ENCODE measurements at places on chromosomes 1 and 21. TPM values are rescaled to one million over a fixed set of nuclear protein-coding genes. Genes with fewer than 3 reads are reported as not detected.
A peak's percentile ranks its signal among the peaks of the same experiment; 100 is the strongest.

DNA sequence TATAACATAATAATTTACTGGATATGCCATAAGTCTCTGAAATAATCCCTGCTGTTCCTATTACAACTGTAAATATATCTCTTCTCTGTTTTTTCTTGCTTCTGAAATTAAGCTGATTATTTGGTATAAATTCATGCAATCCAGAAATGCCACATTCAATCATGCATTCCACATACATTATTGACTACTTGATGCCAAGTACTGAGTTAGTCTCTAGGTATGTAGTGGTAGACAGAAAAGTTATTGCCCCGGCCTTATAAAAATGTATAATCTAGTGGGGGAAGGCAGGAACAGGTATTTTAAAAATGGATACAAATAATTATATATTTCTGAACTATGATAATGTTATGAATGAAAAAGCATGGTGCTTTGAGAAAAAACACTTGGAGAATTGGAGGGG lies 338.6 kb upstream of the SNX7 start:
- H3K27me3 ChIP-seq, result no peaks in the 10 kb centered on the region
- peaks cover 46% of the 10 kb centered on the region for H3K4me1 ChIP-seq
- H3K27ac ChIP-seq, result peak overlapping the region; percentile 88
- no peaks in the 10 kb centered on the region for H3K36me3 ChIP-seq
- no peak overlapping the region for H3K4me3 ChIP-seq

TRAF3IP3 gene
- total RNA-seq, result not detected

- no peak for DNase-seq
- no peak overlapping the region for H3K27ac ChIP-seq
- peaks cover 6% of the 10 kb centered on the region for H3K27me3 ChIP-seq
- no peaks in the 10 kb centered on the region for H3K36me3 ChIP-seq
- peaks cover 16% of the 10 kb centered on the region for H3K4me1 ChIP-seq
Measured at GRCh38 chr1:24915816-24916602, 14.1 kb downstream of the RUNX3 start.

TPTE gene
- total RNA-seq, result not detected

CXADR gene
- total RNA-seq, result 30.6 TPM

RAB42 gene
- total RNA-seq, result 2.1 TPM

GRCh38 chr1:176801514-176802020 lies 338.6 kb downstream of the PAPPA2 start:
- no peaks in the 10 kb centered on the region for H3K27me3 ChIP-seq
- no peaks in the 10 kb centered on the region for H3K36me3 ChIP-seq
- no peak overlapping the region for H3K4me3 ChIP-seq

- no peaks in the 10 kb centered on the region for H3K36me3 ChIP-seq
- H3K4me1 ChIP-seq, result peaks cover 26% of the 10 kb centered on the region
- no peaks in the 10 kb centered on the region for H3K27me3 ChIP-seq
- DNase-seq, result no peak
Measured at GRCh38 chr1:231927431-231927830, 300.8 kb downstream of the DISC1 start.

DNA sequence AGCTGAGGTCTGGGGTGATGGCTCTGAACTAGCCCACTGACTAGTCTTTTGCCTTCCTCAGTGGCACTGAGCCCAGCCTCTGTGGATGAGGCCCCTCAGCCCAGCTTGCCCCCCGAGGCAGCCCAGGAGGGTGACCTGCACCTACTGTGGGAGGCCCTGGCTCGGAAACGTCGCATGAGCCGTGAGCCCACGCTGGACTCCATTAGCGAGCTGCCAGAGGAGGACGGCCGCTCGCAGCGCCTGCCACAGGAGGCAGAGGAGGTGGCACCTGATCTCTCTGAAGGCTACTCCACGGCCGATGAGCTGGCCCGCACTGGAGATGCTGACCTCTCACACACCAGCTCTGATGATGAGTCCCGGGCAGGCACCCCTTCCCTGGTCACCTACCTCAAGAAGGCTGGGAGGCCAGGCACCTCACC lies 87.8 kb downstream of the TRIM11 start:
- H3K4me1 ChIP-seq, result no peaks in the 10 kb centered on the region
- H3K27ac ChIP-seq, result no peak overlapping the region
- H3K4me3 ChIP-seq, result no peak overlapping the region
- no peaks in the 10 kb centered on the region for H3K27me3 ChIP-seq
- DNase-seq, result no peak

ADGRL4 gene
- total RNA-seq, result 19.6 TPM

PRAMEF25 gene
- 0.14 TPM for total RNA-seq

NLRP3 gene
- 0.12 TPM for total RNA-seq

DNA sequence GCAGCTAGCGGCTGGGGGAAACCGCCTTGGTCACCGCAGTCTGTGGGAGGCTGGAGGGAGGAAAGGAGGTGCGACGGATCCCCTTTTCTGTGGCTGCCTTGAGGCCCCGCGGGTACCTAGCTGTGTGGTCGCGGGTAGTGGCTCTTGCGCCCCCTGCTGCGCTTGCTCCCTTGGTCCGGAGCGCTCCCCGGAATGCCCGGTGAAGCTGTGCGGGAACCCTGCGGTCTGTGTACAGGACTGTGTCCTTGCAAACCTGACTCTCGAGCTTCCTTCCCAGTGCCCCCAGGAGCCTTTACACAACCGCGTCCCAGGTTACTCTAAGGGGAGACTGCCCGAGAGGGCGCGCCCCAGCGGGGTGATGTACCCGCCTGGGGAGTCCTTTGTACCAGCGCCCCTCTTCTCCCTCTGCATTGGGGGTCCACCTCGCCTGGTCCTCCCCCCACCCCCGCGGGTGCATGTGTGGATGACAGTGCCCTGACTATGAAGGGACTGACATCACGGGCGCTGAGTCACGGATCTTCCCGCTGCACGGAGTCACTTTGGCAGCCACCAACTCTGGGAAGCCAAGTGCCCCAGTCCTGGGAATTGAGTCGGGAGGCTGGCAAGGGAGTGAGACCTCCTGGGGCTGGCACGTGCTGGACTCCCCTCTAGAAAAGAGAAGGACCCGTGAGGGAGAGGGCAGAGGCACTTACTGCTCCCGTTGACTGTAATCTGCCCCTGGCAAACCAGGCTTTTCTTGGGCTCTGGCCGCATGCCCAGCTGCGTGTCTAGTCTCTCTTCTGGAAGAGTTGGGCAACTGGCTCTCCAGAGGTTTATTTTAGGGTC lies 816 bp downstream of the IL6R start:
- no peaks in the 10 kb centered on the region for H3K36me3 ChIP-seq
- peak overlapping the region; percentile 62 for H3K4me3 ChIP-seq
- peak overlapping the region; percentile 46 for H3K27ac ChIP-seq
- peaks cover 12% of the 10 kb centered on the region for H3K27me3 ChIP-seq
- peaks cover 25% of the 10 kb centered on the region for H3K4me1 ChIP-seq

DNA sequence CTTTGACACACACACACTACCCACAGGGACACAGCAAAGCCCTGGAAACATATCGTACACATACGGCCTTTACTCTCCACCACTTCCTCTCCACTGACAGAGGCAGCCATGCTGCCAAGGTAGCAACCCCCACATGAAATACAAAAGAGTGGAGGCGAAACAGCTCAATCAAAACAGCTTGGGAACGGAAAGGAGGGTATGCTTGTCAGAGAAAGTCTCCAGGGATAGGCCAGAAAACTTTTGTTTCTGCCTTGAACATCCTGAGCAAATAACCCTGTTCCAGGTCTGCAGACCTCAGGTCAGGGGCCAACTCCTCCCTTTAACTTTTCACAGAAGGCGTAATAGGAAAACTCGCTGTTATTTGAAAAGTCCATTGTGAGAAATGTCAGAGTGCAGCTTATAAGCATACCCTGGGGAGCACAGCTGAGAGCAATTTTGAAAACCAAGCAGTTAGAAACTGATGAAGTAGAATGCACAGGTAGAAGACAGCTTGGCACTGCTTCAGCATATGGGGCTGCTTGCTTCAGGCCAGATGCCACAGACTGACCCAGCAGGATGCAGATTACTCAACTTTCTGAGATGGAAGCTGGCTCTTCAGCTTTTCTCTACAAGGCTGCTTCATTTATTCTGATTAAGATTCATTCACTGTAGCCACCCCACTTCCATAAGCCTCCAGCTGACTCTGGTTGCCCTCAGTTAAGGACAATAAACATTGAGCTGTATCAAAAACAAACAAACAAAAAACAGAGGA lies 18.0 kb downstream of the KIAA0319L start:
- peak; percentile 37 for DNase-seq
- peak overlapping the region; percentile 47 for H3K27ac ChIP-seq
- H3K27me3 ChIP-seq, result no peaks in the 10 kb centered on the region
- H3K4me1 ChIP-seq, result peaks cover 28% of the 10 kb centered on the region
- no peaks in the 10 kb centered on the region for H3K36me3 ChIP-seq

DNA sequence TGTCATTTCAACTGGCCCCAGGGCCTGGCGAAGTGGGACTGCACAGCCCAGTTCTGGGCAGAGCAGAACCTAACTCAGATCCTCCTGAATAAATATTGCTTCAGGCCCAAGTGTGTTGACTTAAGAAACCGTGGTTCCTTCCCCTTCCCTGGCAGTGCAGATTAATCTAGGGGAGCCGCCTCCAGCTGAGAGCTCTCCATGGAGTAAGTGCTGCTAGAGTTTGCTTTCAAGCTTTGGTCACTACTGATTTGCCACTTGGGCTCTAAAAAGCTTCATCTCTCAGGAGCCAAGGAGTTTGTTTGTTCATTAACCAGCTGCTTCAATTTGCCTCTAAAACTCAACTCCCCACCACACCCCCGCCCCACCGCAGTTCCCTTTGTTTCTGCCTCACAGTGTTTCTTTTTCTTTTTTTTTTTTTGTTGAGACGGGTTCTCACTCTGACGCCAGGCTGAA lies 112.1 kb downstream of the DTL start:
- DNase-seq, result no peak
- H3K36me3 ChIP-seq, result no peaks in the 10 kb centered on the region
- no peak overlapping the region for H3K27ac ChIP-seq
- no peaks in the 10 kb centered on the region for H3K27me3 ChIP-seq
- no peak overlapping the region for H3K4me3 ChIP-seq
- no peaks in the 10 kb centered on the region for H3K4me1 ChIP-seq

RPE65 gene
- 0.91 TPM for total RNA-seq

DNA sequence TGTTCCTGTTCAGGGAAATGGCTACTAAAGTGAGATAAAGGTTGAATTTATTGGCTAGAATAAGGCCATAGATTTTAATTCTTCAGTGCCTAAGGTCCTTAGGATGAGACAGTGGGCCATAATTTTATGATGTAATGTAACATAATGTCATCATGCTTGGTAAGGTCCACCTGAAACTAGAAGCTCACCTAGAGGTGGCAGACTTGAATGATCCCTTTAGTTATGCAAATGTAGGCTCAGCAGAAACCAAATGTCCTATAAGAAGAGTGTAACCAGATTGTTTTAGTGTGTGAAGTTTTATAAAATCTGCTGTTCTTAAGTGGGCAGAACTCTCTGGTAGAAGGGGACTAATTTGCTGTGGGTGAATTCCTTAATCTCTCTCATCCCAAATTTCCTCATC lies 13.5 kb upstream of the SETDB1 start:
- no peaks in the 10 kb centered on the region for H3K36me3 ChIP-seq
- H3K27me3 ChIP-seq, result no peaks in the 10 kb centered on the region
- H3K27ac ChIP-seq, result no peak overlapping the region
- DNase-seq, result no peak

AIRE gene
- total RNA-seq, result not detected

- DNase-seq, result peak; percentile 19
- no peak overlapping the region for H3K4me3 ChIP-seq
Measured at GRCh38 chr1:100921110-100921706, 25.3 kb downstream of the SLC30A7 start.

- H3K4me3 ChIP-seq, result no peak overlapping the region
- H3K27me3 ChIP-seq, result no peaks in the 10 kb centered on the region
- no peaks in the 10 kb centered on the region for H3K36me3 ChIP-seq
- H3K27ac ChIP-seq, result no peak overlapping the region
- H3K4me1 ChIP-seq, result no peaks in the 10 kb centered on the region
Measured at GRCh38 chr1:106080608-106081325, 975.7 kb upstream of the PRMT6 start.

DNA sequence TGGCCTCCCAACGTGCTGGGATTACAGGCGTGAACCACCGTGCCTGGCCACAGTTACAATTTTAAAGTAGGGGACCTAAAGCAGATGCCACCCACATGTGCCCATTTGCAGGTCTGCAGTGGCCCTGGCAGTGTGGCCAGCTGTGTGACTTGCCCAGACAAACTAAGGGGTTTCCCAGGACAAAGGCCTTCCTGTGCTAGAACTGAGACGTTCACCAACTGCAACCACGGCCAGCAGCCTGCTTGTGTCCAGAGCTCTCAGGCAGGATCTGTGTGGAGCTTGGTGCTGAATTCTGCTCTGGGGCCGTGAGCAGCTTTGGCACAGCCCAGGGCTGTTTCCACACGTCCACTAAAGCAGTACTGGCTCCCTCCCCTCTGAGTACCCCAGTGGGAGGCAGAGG lies 10.6 kb upstream of the PTTG1IP start:
- peaks cover 20% of the 10 kb centered on the region for H3K4me1 ChIP-seq
- no peak overlapping the region for H3K27ac ChIP-seq
- peaks cover 5% of the 10 kb centered on the region for H3K27me3 ChIP-seq
- no peaks in the 10 kb centered on the region for H3K36me3 ChIP-seq

GRCh38 chr1:100001462-100001861 lies 31.7 kb downstream of the SLC35A3 start:
- H3K4me3 ChIP-seq, result no peak overlapping the region
- no peak for DNase-seq
- no peaks in the 10 kb centered on the region for H3K4me1 ChIP-seq
- no peaks in the 10 kb centered on the region for H3K36me3 ChIP-seq
- H3K27ac ChIP-seq, result no peak overlapping the region
- H3K27me3 ChIP-seq, result no peaks in the 10 kb centered on the region

GRCh38 chr1:97120806-97121205 lies 399.2 kb downstream of the PTBP2 start:
- H3K4me1 ChIP-seq, result no peaks in the 10 kb centered on the region
- no peaks in the 10 kb centered on the region for H3K27me3 ChIP-seq
- DNase-seq, result no peak
- H3K4me3 ChIP-seq, result no peak overlapping the region
- H3K27ac ChIP-seq, result no peak overlapping the region

JAM2 gene
- total RNA-seq, result 7.2 TPM

DNA sequence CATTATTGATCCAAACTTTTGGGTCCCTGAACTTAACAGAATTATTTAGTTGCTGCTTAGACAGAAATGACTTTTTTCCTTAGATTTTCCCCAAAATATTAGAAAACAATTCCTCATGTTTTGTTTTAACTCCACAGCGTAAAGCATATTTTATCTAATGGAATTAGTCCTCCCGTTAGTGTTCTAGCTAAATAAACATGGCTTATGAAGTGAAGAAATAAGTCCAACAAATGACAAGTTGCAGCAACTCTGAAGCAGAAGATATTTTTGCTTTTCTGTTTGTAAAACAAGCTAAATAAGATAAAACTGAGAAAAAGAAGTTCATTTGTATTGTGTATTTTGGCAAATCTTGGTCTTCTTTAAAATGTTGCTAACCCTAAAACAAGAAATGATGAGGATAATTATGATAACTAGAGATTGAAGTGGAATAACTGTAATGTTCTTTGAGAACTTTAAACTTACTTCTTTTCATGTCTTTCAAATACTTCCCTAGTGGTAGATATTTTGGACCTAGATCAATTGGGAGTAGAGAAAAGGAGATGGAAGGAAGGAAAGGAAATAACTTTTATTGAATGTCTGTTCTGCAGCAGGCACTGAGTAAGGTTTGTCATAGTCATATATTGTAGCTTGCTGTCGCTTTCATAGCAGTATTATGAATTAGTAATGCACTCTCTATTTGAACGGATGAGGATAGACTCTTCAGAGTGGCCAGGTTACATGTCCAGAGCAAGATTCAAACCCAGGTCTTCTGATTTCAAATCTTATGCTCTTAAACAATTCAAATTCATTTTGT lies 12.5 kb downstream of the NFIA start:
- no peak for DNase-seq
- no peak overlapping the region for H3K4me3 ChIP-seq
- H3K4me1 ChIP-seq, result no peaks in the 10 kb centered on the region
- H3K27ac ChIP-seq, result no peak overlapping the region
- no peaks in the 10 kb centered on the region for H3K27me3 ChIP-seq
